WTC11 (cell line): ENCODE measurements at places on chromosomes 5 and 9. TPM values are rescaled to one million over a fixed set of nuclear protein-coding genes. Genes with fewer than 3 reads are reported as not detected.

DNA sequence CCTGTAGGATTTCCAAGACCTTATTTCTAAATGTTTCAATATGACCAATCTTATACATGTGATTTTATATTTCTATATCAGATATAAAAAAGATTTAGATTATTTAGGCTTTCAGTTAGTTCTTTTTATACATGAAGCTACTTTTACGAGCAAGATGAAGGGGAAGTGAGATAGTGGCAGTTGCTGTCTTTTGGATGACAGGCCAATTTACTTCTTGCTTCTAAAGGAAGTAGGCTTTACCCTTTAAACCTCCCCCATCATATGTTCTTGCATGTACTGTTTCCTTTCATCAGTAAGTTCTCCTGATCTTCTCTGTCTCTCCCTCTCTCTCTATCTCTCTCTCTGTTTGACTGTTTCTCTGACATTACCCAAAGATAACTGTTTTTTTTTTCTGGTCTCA is 4.0 kb upstream of the TYRP1 start:
- no peak for DNase-seq

GRCh38 chr5:32474209-32474854 is 29.8 kb upstream of the ZFR start:
- DNase-seq = no peak

The SURF1 gene
- 33.3 to 36.4 TPM (median 35.6 TPM) in 3 replicates for total RNA-seq

The DMRT3 gene
- not detected in 3 replicates for total RNA-seq

The DDX4 gene
- 0.23 to 0.32 TPM in 2 of 3 replicates, not detected in the other for total RNA-seq

The PIP5KL1 gene
- total RNA-seq = 15.8 to 20.2 TPM (median 16.8 TPM) in 3 replicates

DNA sequence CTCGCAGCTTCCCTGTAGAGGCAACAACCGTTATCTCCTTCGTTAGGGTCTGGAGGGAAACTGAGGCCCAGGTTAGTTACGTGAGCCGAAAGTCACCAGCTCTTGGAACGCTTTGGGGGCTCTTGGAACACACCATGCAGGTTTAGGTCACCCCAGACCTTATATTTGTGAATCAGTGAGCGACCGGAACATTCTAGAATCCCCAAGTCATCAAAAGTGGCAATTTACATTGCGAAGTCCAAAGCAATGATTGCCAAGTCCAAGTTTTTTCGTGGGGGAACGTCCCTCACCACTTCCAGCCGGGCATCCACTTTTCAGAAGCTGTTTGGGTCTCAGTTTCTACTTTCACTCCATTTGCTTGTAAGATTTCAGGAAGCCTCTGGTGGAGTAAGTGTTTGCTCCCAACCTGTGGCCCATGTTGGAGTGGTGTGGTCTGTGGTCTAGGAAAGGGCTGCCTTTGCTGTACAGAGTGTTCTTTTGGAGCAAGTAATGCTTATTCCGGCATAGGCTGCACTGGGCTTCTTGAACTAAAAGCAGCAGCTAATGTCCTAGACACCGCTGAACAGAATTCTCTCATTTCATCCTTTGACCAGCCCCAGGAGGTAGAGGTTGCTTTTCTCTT is 32.8 kb upstream of the SPRY4 start:
- no peak for DNase-seq

DNA sequence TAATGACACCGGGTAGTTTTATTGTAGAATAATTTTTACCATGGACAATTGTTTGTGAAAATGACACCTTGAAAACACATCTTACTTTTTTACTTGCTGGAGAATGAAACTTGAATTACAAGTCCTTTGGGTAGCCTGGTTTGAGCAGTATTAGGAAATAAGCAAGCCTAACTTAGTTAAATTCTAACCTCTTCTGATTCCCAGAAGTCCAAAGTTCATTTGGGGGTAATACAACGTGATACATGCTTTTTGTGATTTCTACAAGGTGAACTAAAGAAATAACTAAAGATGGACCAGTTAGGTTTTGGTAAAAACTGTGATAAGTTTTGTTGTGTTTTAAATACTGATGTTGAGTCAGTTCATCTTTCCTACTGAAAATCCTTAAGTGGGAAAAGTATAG is 135.4 kb upstream of the DMRT1 start:
- DNase-seq = no peak

The SLC25A48 gene
- total RNA-seq = 0.76 to 1.1 TPM (median 1.1 TPM) in 3 replicates

- no peak for DNase-seq
Measured at GRCh38 chr5:66807743-66808142, 211.6 kb downstream of the MAST4 start.

The CDX1 gene
- total RNA-seq = 0.09 to 0.14 TPM (median 0.13 TPM) in 3 replicates

The C1QTNF2 gene
- total RNA-seq = 0.25 to 0.52 TPM (median 0.44 TPM) in 3 replicates

The FST gene
- total RNA-seq = 11.8 to 12.9 TPM (median 12.8 TPM) in 3 replicates

The QRFP gene
- total RNA-seq = not detected in 3 replicates
